Upper lobe of left lung (tissue), 6 donors: ENCODE measurements at places on chromosomes 1 and 21. TPM values are rescaled to one million over a fixed set of nuclear protein-coding genes. Genes with fewer than 3 reads are reported as not detected.

The TOR3A gene
- 33.1 TPM for total RNA-seq

The SLC22A15 gene
- 17.2 TPM for total RNA-seq

The PTGER3 gene
- not detected for total RNA-seq

The TCHH gene
- total RNA-seq = not detected

The IL22RA1 gene
- total RNA-seq = 0.15 TPM

The AMY1C gene
- 5.2 TPM for total RNA-seq

The FNDC5 gene
- total RNA-seq = not detected

The PTPRF gene
- total RNA-seq = 133 TPM

The NBPF26 gene
- total RNA-seq = 21.5 TPM

The SELP gene
- 40.4 TPM for total RNA-seq

The MPL gene
- 0.60 TPM for total RNA-seq

The VWA5B1 gene
- total RNA-seq = not detected

The TRIM45 gene
- 1.4 TPM for total RNA-seq

The LCE1C gene
- total RNA-seq = not detected

The TMPRSS15 gene
- total RNA-seq = not detected

The ZNF687 gene
- 32.5 TPM for total RNA-seq

The MYBPHL gene
- 3.1 TPM for total RNA-seq

The LDLRAD1 gene
- total RNA-seq = 27.4 TPM

The ZNF670 gene
- total RNA-seq = 2.7 TPM

The SEC16B gene
- 6.8 TPM for total RNA-seq

The SOAT1 gene
- 24.1 TPM for total RNA-seq

The CADM3 gene
- total RNA-seq = 0.98 TPM
